ENCODE measurements at places on chromosomes 16 and 17.

- DNase-seq = no peak
Observed at GRCh38 chr17:17887752-17888304, 51.0 kb upstream of the SREBF1 start.

- peak; percentile 43 for DNase-seq
Observed at GRCh38 chr17:8041249-8041928, 2.5 kb downstream of the ALOX15B start.

GRCh38 chr16:65698791-65699321 lies 577.0 kb upstream of the CDH11 start:
- DNase-seq = no peak

- DNase-seq = no peak
Observed at GRCh38 chr17:66399441-66399840, 97.0 kb downstream of the PRKCA start.

GRCh38 chr17:45143767-45144198 lies 4.5 kb upstream of the HEXIM1 start:
- no peak for DNase-seq

DNA sequence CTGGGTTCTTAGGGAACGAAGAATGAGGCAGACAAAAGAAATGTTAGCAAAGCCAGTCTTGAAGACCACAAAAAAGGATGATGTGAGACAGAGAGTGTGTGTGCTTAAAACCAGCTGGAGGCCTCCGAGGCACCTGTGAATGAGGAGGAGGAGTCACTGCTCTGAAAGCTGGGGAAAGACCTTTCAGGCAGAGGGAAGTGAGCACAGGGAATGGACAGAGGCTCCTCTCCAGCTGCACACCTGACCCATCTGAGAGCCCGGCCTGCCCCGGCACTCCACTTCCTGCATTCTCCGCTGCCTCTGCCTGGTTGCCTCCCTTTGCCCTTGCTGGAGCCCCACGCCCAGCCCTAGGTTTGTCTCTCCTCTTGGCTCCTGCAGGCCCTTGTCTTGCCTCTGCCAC lies 55.2 kb upstream of the SREBF1 start:
- DNase-seq = no peak

DNA sequence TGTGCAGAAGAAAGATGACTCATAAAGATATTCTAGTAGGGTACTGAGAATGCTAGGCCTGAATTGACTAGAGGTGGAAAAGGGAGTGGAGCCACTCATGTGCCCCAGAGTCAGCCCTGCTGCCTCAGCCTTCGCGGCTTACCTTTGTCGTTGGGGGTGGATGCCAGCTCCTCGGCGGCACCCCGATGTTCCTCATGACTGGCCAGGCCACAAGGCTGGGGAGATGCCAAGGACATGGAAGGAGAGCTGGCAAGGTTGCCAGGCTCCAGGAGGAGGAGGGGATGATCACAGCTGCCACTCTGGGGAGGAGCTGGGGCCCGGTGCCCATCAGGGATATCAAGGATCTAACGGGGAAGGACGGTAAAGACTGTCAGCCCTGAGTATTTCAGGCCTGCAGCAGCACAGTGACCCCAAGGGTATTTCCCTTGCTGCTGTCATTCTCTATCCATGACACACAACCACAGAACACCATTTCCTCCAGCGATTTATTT lies 9.7 kb upstream of the SLC35B1 start:
- no peak for DNase-seq

- DNase-seq = no peak
Observed at GRCh38 chr16:17273142-17273561, 197.6 kb downstream of the XYLT1 start.

GRCh38 chr16:87368029-87368770 lies 15.4 kb downstream of the FBXO31 start:
- no peak for DNase-seq

DNA sequence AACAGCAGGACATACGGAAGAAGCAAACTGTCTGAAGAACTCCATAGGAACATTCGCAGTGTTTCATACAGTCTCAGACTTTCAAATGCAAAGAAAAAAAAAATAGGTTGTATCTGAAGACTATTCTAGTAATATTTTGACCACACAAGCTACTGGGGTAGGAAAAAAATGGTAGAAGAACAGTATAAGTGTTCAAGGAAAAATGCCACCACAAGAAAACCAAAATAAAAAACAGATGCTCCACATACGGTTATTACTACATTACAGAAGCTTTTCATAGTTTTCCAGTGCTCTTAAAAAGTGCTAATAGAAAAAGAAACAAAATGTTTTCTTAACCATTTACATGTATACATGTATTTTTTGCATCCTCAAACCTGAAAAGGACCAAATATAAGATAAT lies 3.7 kb downstream of the NCOR1 start:
- DNase-seq = no peak

- DNase-seq = no peak
Observed at GRCh38 chr16:20192801-20193200, 119.1 kb upstream of the GPR139 start.

DNA sequence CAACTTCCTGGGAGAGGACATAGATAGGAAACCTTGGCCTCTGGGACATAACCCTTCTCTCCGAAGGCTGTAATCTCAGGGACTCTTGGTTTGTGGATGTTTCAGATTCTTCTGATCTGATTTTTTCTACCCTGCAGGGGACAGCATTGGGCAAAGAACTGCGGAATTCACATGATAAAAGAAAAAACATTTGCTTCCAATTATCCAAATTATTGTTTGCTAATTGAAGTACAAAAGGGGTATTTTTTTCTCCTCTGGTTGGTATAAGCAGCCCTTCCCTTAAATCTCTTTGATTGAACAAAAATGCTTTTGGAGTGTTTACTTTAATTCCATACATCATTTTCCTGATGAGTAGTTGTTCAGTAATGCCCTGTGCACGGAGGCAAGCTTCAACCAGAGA lies 251.7 kb upstream of the IRX3 start:
- peak; percentile 39 for DNase-seq

GRCh38 chr17:17050346-17051345 lies 8.4 kb downstream of the MPRIP start:
- DNase-seq = no peak

Measured in NCI-H1105 (cell line).